ENCODE measurements at places on chromosomes 3 and 15.

- DNase-seq = peak; percentile 9
Measured at GRCh38 chr15:81410318-81410753, 36.3 kb upstream of the TMC3 start.

- no peak for DNase-seq
Measured at GRCh38 chr3:128103136-128103676, 20.4 kb downstream of the RUVBL1 start.

GRCh38 chr3:51605938-51606337, 65.1 kb upstream of the TEX264 start:
- DNase-seq = no peak

DNA sequence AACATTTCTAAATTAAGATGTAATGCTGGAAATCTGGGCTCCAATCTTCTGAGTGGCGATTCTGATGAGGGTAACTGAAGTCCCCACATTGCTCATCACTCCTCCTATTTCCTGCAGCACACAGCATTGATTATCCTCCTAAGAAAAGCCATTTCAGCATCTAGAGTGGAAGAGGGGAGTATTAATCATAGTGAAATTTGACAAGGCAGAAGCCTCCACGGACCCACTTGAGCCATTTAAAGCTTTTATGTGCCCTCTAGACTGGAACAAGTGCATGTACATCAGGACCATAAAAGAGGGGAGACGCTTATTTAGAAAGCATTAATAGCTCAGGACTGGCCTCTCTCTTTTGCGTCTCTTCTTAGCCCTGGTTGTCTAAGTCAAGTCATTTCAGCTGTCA, 25.8 kb downstream of the AQP9 start:
- no peak for DNase-seq

- no peak for DNase-seq
Measured at GRCh38 chr3:152961323-152961722, 126.4 kb downstream of the P2RY1 start.

GRCh38 chr15:60569596-60569995, 90.7 kb upstream of the ICE2 start:
- DNase-seq = no peak

- no peak for DNase-seq
Measured at GRCh38 chr15:25783607-25784540, 79.3 kb downstream of the ATP10A start.
